Left renal pelvis (tissue), 4 donors: ENCODE measurements at places on chromosomes 2 and 18.

DNA sequence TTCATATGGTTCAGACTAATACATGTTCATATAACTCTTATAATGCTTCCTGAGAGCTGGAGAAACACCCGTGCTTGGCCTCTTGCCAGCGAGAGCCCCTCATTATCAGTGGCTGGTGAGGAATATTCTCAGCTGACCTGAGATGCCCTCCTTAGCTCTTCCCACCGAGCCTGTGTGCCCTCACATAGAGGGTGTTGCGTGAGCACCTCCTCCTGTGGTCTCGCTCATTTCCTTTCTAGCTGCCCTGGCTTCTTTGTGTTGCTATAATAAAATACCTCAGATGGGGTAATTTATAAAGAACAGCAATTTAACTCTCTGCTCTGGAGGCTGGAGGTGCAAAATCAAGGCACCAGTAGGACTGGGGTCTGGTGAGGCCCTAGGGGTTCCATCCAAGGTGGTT lies 80.5 kb upstream of the ALKAL2 start:
- no peak for DNase-seq

- DNase-seq: no peak
These were observed 417.9 kb downstream of the HRH4 start for GRCh38 chr18:24878289-24878688.

GRCh38 chr2:126507425-126507911 lies 148.5 kb upstream of the GYPC start:
- no peak for DNase-seq

DNA sequence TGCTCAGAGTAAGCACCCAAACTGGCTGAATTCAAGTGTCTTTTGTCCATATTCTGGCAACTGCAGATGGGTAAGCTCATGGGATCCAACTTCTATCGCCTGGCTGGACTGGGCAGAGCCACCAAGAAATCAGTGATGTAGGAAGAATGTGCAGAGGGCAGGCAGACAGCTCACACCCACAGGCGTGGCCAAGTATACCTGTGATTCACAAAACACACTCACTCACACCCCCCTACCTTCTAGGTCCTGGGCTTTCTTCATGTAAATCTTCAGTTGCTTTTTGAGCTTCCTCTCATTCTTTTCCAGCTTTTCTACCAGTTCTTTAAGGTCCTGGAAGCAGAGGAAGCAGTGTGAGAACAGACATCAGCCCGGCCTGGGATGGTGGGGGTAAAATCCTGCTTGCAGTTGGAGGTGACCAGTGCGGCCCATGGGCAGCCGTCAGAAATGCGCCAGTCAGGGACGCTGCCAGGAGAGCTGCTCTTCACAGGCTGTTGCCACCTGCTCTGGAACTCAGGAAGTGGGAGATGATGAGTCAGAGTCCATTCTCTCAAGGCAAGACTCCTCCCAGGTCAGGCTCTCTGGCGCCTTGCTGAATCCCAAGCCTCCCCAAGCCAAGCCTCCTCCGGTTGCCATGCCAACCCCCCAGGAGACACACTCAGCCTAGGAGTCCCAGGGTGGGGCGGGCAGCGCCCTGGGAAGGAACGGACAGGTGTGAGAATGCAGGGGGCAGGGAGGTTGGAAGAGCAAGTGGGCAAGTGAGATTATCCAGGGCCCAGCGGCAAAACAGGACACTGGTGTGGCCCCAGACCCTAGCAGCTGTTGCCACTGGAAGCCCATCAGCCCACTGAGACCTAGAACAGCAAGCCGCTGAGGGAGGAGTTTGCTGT lies 36.2 kb upstream of the ACAA2 start:
- no peak for DNase-seq

DNA sequence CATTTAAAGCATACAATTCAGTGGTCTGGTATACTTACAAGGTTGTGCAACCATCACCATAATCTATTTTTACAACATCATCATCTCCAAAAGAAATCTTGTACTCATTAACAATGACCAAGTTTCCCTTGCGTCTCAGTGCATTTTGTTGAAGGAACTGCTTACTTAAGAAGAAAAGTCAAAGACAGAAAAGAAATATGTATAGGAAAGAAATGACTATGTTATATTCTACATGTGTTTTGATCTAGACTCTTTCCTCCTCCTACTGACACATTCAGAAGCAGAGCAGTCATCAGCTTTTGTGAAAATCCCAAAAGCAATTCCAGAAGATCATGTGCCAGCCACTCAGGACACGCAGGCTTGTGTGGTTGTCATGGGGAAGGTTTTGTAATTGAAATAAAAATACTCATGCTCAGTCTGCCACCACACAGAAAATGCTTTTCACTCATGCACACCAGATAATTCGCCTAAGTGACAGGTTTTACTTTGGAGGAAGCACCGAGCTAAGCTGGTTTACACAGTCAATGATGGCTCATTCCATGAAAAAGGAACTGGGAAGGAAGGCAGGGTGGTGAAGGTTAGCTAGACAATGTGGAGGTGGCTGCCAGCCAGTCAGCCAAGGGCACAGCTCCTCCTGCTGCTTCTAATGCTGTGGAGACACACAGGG lies 158.5 kb upstream of the REV1 start:
- no peak for DNase-seq

DNA sequence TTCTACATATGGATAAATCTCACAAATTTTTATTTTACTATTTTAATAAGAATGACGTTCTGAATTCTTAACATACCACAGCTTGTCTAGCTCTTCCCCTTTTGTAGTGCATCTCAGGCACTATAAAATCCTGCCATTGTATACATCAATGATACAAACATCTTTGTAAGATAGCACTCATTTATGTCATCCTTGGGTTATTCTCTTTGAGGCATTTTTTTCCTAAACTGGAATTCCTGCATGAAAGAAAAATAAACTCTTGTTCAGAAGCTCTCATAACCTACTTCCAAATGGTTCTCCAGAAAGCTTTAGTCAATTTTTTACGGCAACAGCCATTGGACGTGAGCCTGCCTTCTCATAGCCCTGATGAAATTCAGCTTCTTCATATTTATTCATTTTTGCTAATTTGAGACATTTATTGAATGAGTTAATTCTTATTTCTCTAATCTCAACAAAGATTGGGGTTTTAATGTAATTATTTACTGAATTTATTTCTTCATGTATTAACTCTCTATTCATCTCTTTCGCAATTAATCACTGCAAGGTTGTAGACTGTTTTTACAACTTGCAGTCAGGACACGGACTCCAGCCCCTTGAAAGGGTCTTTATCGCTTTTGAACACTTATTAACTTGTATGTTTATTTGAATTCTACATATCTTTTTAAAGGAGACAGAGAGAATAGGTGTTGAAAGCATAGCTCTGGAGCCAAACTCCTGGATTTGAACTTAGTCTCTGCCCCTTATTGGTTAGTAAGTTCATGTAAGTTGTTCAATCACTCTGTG lies 57.6 kb upstream of the PARD3B start:
- DNase-seq: no peak

DNA sequence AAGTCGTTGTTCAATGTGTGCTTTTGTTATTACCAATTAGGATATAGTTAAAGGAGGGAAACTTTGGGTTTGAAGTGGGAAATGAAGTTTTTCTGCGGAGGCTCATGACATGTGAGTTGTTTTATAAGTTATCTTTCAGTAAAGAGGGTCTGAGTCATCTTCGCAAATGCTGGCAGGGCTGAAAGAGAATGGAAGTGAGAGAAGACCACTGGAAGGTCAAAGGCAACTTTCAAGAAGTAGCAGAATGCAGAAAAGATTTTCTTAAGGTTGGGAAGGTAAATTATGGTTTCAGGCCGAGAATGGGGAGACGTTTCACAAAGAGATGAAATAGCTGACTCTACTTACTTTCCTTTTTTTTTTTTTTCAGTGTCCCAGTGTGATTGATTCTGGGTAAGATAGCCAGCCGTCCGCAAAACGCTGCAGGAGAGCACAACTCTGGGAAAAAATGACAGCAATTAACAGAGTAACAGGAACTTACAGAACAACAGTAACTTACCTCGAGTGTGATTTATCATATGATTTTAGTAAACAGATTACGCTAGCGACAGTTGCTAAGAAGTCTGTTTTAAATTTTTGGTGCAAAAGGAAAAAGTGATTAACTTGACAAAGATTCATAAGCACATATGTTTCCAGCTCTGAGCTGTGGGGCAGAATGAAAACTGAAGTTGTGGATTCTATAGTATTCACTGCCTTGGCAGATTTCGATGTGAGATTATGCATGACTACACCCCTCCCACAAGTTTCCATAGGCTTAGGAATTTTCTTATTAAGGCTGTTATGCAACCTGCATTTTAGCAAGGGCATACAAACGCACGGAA lies 46.8 kb upstream of the ACTR3 start:
- DNase-seq: no peak

- no peak for DNase-seq
These were observed 91.5 kb downstream of the CCBE1 start for GRCh38 chr18:59605633-59606192.

GRCh38 chr2:39549718-39550464 lies 112.8 kb upstream of the MAP4K3 start:
- DNase-seq: no peak

DNA sequence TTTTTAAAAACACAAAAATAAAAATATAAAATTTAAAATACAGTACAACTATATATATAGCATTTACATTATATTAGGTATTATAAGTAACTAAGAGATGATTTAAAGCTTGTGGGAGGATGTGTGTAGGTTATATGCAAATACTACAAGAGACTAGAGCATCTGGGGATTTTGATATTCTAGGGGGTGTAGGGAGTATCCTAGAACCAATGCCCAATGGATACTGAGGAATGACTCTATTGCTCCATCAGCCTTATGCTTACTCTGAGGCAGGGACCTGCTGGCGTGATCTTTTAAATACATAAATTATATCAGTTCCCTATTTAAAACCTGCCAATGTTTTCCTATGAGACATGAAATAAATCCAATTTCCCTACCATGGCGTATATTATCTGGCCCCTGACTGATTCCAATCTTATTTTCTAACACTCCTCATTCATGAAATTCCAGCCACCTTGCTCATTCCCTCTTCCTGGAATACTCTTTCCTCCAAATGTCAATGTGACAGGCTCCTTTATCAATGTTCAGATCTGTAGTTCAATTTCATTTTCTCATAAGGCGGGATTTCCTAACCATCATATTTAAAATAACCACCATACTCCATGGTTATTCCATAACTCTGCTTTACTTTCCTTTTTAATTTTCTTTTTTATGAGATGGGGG lies 22.2 kb downstream of the SP3 start:
- no peak for DNase-seq
